Karpas-422 (cell line): ENCODE measurements at places on chromosomes 6 and 20.

DNA sequence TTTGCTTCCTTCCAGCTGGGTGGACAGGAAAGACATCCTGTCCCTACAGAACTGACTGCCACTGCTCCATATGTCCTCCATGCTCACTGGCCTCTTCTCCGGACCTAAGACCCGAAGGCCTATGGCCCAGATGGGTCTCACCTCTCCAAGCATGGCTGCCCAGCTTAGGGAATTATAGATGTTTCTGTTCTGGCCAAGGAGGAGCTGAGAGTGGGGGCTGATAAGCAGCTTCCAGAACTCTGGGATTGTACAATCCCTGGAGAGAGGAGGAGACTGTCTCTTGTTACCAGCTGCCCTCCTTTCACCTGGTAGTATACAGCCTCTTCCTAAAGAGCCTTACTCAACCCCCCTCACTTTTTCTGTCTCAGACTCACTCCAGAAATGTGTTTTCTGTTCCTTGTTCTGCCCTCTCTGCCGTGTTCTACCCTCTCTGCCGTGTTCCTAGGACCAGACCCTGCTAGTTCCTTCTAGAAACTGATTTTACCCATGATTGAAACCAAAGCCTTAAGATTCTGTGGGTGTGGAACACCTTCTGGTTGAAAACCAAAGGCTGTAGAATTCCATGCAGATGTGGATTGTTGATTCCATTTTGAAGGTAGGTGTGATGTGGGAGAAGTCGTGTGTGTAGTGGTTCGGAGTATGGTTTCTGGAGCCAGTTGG is 28.7 kb downstream of the ANKS1A start:
- no peak for DNase-seq

DNA sequence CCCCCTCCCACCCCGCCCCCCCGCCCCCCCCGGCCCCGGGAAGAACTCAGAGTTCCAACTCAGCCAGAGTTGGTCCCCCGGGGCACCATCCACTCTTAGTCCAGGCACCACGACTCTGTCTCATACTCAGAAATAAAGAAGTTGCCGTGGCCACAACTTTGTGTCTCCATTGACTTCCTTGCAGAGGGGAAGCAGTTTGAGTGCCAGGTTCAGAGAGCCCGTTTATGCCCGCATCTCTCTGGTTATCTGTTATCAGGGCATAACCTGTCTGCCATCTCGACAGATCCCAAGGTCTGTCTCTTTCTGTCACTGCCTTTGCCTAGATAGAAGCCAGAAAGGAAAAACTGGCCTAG is 605 bp downstream of the CDC5L start:
- DNase-seq: peak; percentile 66

GRCh38 chr20:3364323-3365013 is 43.0 kb downstream of the DNAAF9 start:
- no peak for DNase-seq

DNA sequence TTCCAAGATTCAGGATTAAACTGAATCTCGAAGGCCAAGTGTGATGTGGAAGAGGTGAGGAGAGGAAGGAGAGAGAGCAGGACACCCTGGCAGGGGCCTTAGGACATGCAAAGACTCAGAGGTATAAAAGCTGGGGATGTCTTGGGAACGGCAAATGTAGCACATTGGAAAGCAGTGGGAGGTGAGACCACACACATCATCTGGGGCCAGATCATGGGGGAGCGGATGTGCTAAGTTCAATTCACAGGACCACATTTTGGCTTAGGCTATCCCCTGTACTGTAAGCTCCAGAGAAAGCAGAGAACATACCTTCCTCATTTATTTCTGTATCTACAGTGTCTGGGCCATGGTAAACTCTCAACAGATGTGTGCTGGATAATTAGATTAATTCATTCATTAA is 59.5 kb upstream of the MBOAT1 start:
- no peak for DNase-seq

- DNase-seq: no peak
These were observed 102.0 kb downstream of the HS3ST5 start for GRCh38 chr6:114240796-114241195.

GRCh38 chr6:51090343-51090742 is 271.7 kb downstream of the TFAP2B start:
- DNase-seq: no peak

DNA sequence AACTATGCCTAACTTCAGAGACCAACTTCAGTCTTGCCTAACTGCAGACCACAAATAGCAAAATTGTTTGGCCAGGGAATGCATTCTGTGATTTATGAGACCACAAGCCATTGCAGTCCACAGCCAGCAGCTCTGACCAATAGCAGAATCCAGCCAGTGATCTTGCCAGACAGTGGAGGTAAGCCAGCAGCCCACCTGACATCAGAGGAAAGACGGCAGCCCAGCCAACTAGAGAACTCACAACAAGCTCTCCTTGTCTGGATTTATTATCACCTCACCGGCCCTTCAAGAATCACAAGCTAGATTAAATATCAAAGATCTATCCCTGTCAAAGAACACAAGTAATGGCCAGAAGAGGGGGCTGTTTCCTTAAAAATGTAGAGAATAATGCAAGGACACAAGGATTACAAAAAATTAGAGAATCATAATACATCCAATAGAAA is 66.5 kb upstream of the SLC35F1 start:
- peak; percentile 81 for DNase-seq

- peak; percentile 92 for DNase-seq
These were observed 2.4 kb downstream of the JAG1 start for GRCh38 chr20:10671221-10671918.

DNA sequence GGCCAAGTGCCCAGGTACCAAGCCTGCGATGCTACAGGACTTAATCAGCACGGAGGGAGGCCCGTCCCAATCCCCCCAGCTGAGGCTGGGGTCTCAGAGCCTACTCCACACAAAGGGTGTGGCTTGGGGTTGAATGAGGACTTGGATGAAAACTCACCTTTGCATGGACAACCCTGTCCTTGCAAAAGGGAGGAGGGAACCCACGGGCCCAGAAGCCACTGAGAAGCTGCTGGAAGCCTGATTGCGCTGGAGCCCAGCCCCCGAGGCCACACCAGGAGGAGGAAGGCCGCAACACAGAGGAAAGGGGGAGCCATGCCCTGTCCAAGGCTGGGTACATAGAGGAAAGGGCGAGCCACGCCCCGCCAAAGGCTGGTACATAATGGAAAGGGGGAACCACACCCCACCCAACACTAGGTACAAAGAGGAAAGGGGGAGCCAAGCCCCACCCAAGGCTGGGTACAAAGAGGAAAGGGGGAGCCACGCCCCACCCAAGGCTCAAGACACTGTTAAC is 158.8 kb downstream of the DLL1 start:
- no peak for DNase-seq

DNA sequence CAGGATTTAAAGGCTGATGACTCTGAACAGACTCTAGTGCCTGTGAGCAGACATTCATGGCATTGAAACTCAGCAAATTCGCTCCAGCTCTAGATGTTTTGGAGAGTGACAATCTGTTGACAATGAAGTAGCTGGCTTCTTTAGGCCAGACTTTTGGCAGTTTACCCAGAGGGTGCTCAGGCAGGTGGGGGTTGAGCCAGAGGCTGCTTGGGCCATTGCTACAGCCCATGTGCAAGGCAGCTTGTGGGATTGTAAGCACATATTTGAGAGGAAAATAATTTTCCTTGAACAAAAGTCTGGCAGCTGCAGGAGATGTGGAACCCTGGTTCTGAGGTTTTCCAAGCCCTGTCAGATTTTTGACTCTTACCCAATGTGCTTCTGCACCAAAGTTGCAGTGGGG is 311.6 kb downstream of the CDC5L start:
- no peak for DNase-seq

GRCh38 chr6:107554918-107555317 is 65.0 kb downstream of the SOBP start:
- DNase-seq: no peak

GRCh38 chr6:72262254-72262653 is 359.6 kb upstream of the KCNQ5 start:
- no peak for DNase-seq

DNA sequence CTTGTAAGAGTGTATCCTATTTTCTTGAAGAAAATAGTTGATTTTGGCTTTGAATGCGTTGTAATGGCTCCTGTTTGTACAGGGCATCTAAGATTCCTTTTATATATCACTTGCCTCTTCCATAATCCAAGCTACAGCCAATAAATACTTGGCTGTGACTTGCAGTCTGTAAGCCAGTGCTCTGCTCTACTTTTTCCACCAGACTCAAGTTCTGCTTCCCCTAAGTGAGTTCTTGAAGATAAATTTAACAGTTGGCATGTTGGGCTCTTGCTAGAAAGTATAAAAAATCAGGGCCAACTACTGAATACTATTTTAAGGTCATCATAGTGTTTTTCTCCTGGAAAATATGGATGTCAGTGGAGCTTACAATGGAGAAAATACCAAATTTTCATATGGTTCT is 36.5 kb upstream of the SCGN start:
- DNase-seq: no peak
